ENCODE measurements at places on chromosomes 3 and 15.

GRCh38 chr3:23002151-23002550, 201.0 kb upstream of the UBE2E2 start:
- DNase-seq, result no peak

DNA sequence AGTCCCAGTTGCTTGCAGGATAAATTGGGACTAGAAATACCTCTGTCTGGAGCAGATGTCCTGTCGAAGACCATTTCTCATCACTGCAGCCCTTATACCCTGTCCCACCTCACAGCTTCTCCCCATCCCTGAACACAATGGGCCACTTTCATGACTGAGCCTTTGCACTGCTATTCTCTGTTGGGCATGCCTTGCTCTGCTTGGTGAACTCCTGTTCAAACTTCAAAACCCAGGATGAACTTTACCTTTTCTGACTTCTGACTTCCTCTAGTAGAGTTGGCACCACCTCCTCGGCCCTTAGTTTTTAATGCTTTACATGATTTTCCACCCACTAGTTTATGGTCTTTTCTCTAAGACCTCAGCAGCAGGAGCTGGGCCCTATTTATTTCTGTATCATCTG, 48.4 kb downstream of the ST6GAL1 start:
- DNase-seq, result no peak

DNA sequence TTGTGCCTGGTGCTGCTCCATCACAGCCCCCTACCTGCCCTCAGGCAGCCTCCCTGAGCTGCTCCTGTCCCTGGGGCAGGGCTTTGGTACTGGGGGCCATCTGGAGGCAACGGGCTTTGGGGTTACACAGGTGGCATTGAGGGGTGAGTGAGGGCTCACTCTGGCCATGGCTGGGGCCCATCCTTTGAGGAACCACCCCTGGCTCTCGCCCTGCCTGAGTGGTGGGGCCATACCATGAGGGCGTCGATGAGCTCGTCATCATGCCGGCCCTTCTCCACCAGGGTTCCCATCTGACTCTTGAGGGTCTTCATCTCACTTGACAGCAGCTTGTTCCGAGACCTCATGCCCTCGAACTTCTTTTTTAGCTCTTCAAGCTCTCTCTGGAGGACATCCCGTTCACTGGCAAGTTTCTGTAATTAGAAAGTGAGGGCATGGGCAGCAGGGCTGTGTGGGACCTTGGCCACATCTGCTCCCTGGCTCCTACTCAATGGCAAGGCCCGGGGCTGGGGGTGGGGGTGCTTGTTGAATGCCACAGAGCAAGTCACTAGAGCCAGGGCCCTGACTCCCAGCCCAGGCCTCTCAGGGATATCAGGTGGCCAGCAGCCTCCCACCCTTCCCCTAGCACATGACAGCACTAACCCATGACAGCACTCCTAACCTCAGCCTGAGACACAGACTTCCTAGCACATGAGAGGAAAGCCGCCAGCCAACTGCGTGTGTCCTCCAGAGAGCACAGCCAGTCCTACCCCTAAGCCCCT, 33.5 kb downstream of the CCDC13 start:
- DNase-seq, result no peak

DNA sequence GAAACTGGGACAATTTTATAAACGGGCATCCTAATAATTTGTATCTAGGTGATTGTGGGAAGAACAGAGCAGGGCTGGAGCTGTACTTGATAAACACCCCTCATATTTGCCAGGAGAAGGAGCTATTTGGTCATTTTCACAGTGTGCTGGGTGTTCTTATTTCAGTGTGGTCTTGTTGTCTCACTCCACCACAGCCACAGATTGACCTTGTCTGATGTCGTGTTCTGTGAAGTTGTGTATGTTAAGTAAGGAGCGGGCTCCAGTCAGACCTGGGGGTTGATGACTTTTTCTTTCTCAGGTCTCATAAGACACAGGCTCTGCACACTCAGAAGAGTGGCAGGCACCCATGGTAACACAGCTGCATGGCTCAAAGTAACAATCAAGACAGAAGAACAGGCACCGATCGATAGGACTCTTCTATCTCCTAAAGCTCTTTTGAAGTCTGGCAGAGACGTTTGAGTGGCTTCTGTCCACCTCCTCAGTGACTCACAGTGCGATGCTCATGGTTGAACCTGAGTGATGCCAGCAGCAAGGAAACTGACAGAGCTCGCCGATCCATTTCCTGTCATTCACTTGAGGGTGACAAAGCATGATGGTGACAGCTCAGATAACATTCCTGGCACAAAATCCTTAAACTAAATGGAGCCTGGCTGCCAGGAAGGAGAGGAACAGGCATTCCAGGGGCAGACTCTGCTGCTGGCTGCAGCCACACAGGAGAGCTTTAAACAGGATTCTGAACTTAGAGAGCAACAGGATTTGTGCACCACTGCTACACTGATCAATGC, 20.8 kb downstream of the DPH3 start:
- no peak for DNase-seq

DNA sequence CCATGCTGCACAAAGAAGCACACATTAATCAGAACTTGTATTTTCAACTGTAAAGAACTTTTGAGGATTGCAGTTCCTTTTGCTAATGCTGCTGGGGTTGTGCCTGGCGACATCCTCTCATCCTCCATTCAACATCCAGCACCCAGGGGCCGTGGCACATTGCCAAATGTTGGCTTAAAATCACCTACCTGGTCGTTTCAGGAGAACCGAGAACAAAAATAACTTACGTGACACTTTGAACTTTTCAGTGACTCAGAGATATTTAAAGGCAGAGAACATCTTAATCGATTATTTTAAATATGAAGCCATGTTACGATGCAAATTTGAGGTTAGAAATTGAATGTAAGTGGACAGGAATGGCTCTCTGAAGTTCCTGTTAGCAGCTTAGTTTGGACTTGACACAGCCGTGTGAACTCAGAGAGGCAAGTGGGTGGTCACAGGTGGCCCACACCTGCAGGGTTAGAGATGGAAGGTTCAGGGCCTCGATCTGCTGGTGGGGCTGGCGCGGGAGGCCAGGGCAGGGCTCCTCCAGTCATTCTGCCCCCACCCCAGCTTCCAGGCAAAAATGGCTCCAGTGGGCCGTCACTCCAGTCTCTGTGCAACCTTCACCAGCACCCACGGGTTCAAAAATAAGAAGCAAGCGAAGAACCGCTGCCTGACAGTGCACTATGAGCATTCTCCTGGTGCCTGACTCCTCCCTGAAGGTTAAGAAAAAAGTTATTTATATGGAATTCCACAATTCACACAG, 12.2 kb downstream of the LRRK1 start:
- DNase-seq, result no peak

- DNase-seq, result no peak
These were observed 83.2 kb upstream of the ATP10A start for GRCh38 chr15:25946241-25946805.

GRCh38 chr15:63052077-63052841, 9.7 kb downstream of the TPM1 start:
- no peak for DNase-seq

GRCh38 chr3:179771797-179772196, 119.0 kb downstream of the USP13 start:
- DNase-seq, result no peak

GRCh38 chr3:171789759-171790505, 20.4 kb downstream of the PLD1 start:
- no peak for DNase-seq

DNA sequence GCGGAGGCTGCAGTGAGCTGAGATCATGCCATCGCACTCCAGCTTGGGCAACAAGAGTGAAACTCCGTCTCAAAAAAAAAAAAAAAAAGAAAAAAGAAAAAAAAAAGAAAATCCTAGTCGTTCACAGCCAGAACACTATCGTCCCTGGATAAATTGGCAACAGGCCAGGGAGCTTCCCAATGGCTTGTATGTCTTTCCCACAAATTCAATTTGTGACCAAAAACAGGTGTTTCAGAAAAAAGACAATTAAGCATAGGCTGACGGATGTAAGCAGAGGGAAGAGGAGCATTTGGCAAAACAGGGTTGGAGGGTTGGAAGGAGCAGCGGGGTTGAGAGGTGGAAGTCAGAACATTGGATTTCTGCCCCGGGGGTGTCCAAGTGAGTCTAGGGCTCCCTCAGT, 8.5 kb downstream of the EPB42 start:
- DNase-seq, result no peak

GRCh38 chr3:186596568-186597287, 16.1 kb upstream of the AHSG start:
- DNase-seq, result no peak

DNA sequence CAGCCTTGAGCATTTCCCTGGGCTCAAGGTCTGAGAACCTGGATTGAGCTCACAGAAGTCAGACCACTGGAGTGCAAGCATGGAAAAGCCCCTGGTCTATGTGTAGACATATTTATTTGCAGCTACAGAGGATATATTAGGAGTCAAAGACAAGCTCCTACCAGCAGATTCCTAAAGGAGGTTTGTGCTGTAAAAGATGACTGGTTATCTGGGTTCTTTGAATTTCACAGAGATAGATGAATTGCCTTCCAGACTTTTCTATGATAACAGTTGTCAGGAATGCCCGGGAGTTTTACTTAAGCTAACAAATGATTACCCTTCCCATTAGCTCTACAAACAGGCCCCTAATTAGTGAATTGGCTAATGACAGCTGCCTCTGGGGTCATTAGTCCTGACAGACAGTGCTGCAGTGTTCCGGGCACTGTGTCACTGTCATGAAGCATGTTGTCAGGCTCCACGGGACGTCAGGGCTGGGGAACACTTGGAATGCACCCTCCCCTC, 48.8 kb upstream of the PLXNA1 start:
- no peak for DNase-seq

DNA sequence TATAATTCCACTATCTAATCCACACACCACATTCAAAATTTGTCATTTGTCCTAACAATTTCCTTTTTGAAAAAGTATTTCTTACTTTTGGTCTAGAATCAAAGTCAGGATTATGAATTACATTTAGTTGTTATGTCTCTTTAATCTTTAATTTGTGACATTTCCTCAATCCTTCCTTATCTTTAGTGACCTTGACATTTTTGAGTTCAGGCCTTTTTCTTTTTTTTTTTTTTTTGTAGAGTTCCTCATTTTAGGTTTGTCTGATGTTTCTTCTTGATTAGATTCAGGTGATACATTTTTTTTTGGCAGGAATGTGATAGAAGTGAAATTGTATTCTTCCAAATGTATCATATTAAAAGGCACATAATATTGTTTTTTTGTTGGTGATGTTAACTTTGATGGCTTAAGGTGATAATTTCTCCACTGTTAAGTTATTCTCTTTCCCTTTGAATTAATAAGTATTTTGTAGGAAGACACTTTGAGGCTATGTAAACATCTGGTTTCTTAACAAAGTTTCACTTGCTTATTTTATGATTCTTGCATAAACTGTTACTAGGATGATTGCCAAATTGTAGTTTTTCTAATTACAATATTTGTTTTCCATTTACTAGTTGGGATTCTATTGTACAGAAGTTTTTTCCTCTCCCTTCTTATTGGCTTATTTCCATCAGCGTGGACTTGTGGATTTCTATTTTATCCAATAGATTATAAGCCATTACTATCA, 16.3 kb downstream of the SLC35G2 start:
- no peak for DNase-seq

DNA sequence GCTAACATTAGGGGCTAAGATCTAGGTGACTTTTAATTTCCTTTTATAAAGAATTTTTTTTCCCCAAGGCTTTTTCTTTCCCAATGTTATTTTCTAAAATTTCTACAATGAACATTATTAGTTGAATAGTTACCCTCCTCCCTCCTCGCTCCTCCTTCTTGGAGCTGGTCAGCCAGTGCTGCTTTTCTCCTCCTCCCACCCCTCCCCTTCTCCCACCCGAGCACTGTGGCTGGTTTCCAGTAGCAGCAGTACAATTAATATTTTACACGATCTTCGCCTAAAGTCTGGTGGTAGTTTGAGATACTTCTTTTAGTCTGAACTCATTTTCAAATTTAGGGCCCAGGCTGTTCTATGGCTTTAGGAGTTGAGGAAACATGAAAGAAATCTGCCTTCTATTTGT, 41.6 kb downstream of the EEFSEC start:
- DNase-seq, result no peak

DNA sequence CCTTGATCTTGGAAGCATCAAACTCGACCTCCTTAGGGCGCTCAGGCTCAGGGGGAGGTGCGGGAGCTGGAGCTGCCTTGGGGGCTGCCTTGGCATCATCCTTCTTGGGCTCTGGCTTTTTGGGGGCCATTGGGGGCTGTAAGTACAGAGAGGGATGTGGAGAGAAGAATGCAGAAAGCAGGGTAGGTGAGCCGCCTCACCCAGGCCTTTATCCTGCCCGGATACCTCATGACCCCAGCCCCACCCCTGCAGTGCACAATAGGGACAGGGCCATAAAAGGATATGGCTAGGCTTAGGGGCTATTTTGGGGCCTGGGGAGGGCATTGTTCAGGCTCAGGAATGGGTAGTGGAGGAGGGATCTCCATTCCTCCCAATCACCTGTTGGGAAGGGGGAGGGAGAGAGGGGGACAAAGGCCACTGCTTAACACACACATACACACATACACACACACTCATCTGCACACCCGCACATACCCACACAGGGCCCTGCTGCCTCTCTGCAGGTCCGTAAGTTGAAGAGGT, at the start of gene MYL3:
Gene MYL3, minus strand, starts transcription at position 184 of the 522 bp plus-strand sequence. Its CDS starts 54 bp downstream, at position 130.
- DNase-seq, result no peak

- DNase-seq, result no peak
These were observed 290.7 kb downstream of the GBE1 start for GRCh38 chr3:81470524-81471278.

GRCh38 chr3:25478211-25478757, 50.2 kb downstream of the RARB start:
- no peak for DNase-seq

DNA sequence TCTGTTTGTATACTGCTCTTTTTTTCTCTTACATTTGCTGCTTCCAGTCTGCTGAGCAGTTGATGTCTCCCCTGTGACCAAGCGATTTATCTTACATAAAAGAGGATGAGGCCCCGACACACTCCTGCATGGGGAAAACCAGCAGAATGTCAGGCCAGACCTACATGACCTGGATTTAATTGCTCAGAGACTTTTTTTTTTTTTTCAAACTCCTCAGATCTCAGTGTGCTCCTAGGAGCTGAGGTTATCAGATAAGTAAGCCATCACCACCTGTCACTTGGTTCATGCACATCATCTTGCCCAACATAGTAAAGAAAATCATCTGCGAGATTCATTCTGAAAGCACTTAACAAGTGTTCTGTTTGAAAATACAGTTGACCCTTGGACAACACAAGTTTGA, 163.1 kb downstream of the PLCL2 start:
- no peak for DNase-seq

DNA sequence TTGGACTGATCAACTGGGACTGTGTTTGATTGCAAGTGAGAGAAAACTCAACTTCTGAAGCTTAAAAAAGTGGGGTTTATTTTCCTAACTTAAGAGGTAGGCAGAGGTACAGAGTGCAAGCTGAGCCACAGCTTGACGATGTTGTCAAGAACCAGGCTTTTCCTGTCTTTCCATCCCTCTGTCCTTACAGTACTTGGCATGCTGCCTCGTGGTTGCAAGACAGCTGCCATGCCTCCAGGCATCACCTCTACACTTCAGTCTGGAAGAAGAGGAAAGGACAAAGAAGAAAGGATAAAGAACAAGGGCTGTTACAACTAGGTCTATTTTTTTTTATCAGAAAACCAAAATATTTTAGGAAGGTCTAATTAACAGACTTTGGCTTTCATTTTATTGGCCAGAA, 51.8 kb upstream of the GALNT15 start:
- no peak for DNase-seq

GRCh38 chr15:80984856-80985255, 4.8 kb downstream of the MESD start:
- no peak for DNase-seq
